Heart right ventricle (tissue), 16 donors: ENCODE measurements at places on chromosomes 6 and 20. TPM values are rescaled to one million over a fixed set of nuclear protein-coding genes. Genes with fewer than 3 reads are reported as not detected.

Gene SLC32A1
- not detected for total RNA-seq

Gene BMP6
- total RNA-seq = 3.6 TPM

Gene VIP
- total RNA-seq = 0.22 TPM

Gene ENPP4
- total RNA-seq = 23.8 TPM

Gene KIFC1
- total RNA-seq = not detected

Gene ERVFRD-1
- total RNA-seq = not detected

Gene PTCRA
- not detected for total RNA-seq

Gene STX16
- 27.5 TPM for total RNA-seq

Gene BTNL2
- not detected for total RNA-seq

Gene PHACTR3
- 0.83 TPM for total RNA-seq

Gene TCF21
- 2.1 TPM for total RNA-seq

Gene SPTLC3
- total RNA-seq = 6.4 TPM

Gene EPM2A
- 44.2 TPM for total RNA-seq

Gene GGTLC1
- not detected for total RNA-seq

Gene PPT2
- 20.1 TPM for total RNA-seq

Gene STX11
- 9.1 TPM for total RNA-seq

Gene CENPW
- total RNA-seq = 0.50 TPM

Gene CRIP3
- 39.0 TPM for total RNA-seq

Gene SMLR1
- total RNA-seq = not detected

Gene TTLL9
- not detected for total RNA-seq

Gene MGME1
- 12.8 TPM for total RNA-seq

Gene PAX1
- total RNA-seq = not detected

Gene ACSS1
- total RNA-seq = 114 TPM

Gene TEAD3
- 36.0 TPM for total RNA-seq

Gene ZNF217
- 10.5 TPM for total RNA-seq

Gene RBPJL
- not detected for total RNA-seq

Gene TTK
- 0.40 TPM for total RNA-seq

Gene TRIM15
- total RNA-seq = not detected

Gene MUCL3
- total RNA-seq = not detected

Gene SRSF12
- not detected for total RNA-seq

Gene PNPLA1
- total RNA-seq = not detected

Gene PBX2
- total RNA-seq = 42.8 TPM

Gene TMEM217
- 0.49 TPM for total RNA-seq

Gene C6orf58
- total RNA-seq = not detected

Gene FAM83C
- total RNA-seq = not detected

Gene RBCK1
- total RNA-seq = 34.3 TPM

Gene CPXM1
- not detected for total RNA-seq

Gene FRK
- 6.9 TPM for total RNA-seq

Gene WFDC12
- not detected for total RNA-seq

Gene SLC17A1
- not detected for total RNA-seq

Gene ARHGAP18
- total RNA-seq = 7.8 TPM

Gene UCKL1
- 29.8 TPM for total RNA-seq

Gene EEF1A2
- total RNA-seq = 1,346 TPM

Gene TBPL1
- total RNA-seq = 9.0 TPM

Gene OPRL1
- 0.71 TPM for total RNA-seq

Gene NOX3
- not detected for total RNA-seq

Gene NUDT3
- total RNA-seq = 51.0 TPM

Gene RSPH9
- not detected for total RNA-seq

Gene MEP1A
- total RNA-seq = not detected

Gene ANKRD6
- 9.3 TPM for total RNA-seq

Gene SEC63
- 46.7 TPM for total RNA-seq

Gene SIRPD
- total RNA-seq = not detected

Gene CALHM6
- 0.45 TPM for total RNA-seq

Gene ULBP1
- 0.19 TPM for total RNA-seq

Gene POM121L2
- total RNA-seq = not detected

Gene TFAP2B
- total RNA-seq = not detected

Gene MUC21
- total RNA-seq = not detected
